ENCODE measurements at places on chromosomes 3 and 15.

- no peak for DNase-seq
Measured at GRCh38 chr3:53287131-53287629, 31.4 kb upstream of the TKT start.

DNA sequence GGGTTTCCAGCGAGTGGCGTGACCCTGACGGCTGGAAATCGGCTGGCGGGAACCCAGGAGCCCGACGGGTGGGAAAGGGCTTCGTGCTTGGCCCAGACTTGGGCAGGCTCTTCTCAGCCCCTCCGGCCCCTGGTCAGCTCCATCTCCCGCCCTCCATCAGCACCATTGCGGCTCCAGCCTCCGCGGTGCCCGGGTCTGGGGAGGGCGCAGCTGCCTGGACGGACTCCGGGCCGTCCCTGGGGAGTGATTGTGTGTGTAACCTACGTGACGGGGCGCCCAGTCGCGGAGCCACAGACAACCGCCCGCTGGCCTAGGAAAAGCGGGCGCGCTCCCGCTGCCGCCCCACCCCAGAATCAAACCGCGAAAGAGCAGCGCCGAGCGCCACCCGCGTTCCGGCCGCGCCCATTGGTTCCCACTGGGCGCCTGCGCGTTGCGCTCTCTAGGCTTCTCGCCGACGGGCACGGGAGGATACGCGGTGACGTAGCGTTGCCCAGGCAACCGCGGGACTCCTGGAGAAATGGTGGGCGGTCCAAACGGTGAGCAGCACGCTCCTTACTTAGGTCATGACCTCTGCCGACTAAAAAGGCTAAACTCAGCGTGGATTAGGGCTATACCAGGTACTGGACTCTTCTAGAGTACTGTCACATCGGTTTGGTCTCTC, at the start of gene CFAP20DC:
Gene CFAP20DC (minus strand): TSS at position 355 of the 661 bp plus-strand sequence. CDS start 394 bp downstream, outside the sequence.
- DNase-seq = peak; percentile 76

GRCh38 chr3:72143966-72144717, 359.2 kb upstream of the PROK2 start:
- no peak for DNase-seq

DNA sequence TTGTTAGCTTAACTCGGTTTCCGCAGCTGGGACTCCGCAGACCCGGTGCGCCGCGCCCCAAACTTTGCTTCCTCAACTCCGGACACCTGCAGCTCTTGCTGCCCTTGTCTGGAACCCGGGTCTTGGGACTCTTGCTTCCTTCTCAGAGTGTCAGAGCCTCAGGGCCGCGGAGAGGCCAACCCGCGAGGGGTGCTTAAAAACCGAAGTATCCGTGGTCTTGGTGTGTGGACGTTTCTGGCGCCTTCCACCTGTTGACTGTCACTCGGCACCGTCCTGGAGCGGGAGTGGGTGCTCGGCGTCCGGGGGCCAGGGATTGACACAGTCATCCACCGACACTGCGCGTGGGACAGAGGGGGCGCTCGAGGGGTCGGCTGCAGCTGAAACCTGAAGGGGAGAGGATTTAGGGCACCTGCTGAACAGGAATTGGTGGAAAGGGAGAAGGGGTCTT, 386 bp downstream of the SQOR start:
- DNase-seq = no peak

GRCh38 chr15:48330105-48330785, 984 bp upstream of the DUT start:
- no peak for DNase-seq

- no peak for DNase-seq
Measured at GRCh38 chr15:61499376-61499775, 270.3 kb upstream of the RORA start.

DNA sequence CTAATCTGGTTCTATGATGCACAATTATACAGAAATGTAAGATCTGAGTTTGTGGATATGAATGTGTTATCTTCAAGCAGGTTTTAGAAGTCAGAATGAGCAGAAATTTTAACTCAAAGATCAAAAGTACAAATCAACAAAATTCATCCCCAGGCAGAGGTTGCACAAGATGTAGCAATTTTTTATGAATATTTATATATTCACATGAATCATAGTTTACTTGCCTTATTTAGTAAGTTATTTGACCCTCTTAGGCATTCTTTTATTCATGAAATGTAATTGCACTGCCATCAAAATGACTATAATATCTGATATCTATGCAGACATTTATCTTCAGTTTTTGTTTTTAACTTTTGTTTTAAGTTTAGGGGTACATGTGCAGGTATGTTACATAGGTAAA, 103.1 kb upstream of the DAZL start:
- no peak for DNase-seq

DNA sequence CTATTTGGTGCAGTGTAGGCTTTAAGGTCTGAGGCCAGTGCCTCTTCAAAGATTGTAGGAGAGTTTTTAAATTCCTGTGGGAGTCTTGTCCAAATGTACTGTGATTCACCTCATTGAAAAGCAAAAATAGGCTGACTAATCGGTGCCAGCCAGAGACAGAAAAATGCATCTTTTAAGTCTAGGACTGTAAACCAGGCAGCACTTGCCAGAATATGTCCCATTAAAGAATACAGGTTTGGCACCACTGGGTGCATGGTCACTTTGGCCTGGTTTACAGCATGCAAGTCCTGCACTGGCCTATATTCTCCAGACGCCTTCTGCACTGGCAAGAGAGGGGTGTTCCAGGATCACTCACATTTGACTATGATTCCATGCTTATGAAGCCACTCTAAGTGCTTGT, 20.3 kb upstream of the NOX5 start:
- DNase-seq = no peak

DNA sequence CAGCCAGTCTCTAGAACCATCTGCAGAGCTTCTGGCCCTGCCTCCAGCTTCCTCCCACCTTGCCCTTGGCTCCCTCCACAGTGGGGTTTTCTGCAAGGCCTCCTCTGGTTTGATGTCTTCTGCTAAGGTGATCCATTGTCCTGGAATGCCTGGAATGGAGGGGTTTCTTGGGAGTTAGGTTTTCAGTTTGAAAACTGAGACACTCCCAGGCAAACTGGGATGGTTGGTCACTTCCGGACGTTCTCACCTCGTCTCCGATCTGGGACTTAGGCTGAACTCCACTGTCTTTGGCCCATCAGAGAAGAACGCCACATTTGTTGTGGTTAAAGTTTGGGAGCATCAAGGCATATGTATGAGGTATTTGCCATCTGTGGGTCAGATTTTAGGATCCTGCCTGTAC, 77.4 kb upstream of the KLHL25 start:
- DNase-seq = no peak

- no peak for DNase-seq
Measured at GRCh38 chr3:23746441-23746840, 59.3 kb upstream of the UBE2E1 start.

DNA sequence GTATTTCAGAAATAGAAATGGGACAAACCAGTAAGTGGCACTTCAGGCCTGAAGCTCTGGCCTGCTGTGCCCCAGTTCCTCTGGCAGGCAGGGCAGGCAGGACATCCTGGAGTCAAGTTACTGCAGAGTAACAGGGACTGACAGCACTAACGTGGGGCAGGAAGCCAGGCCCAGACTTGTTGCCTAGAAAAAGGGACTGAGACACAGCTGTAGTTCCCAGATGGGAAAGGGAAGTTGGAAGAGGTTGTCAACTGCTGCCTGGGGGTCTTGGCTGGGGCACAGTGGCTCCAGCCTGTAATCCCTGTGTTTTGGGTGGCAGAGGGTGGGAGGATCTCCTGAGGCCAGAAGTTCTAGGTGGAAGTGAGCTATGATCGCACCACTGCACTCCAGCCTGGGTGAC, 171.9 kb downstream of the FMN1 start:
- peak; percentile 57 for DNase-seq

GRCh38 chr15:81419332-81419943, 45.4 kb upstream of the TMC3 start:
- DNase-seq = no peak

- no peak for DNase-seq
Measured at GRCh38 chr3:40572588-40572987, 47.8 kb downstream of the ZNF621 start.

DNA sequence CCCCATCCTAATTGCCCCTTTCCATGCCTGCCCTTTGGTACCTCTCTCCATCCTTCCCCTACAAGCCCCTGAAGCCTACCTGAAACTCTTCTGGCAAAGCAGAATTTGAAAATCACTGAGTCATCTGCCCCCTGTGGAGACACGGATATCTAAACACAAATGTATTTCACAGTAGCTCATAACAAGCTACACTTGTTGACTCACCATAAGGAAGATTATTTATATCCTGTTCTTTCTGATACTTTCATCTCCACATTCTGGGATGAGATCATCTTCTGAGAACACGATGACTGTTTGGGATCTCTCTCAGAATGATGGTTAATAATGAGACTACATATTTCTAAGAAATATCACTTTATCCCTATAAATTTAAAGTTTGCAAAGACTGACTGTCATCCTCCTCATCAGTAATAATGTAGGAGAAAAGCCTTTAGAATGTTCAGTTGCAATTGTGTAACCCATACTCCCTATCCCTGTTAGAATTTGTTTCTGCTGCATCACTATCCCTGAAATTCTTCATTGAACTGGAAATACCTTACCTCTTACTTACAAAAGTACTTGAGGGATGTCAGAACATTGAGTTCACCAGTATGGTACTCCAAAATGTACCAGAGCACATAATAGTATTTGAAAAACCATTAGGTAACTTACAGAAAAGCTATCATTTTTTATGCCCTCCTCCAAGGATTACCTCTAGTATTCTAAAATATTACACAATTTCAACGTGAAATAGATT, 116.1 kb upstream of the IL12A start:
- peak; percentile 34 for DNase-seq

GRCh38 chr3:129123314-129124060, 1.9 kb upstream of the RAB43 start:
- DNase-seq = no peak

DNA sequence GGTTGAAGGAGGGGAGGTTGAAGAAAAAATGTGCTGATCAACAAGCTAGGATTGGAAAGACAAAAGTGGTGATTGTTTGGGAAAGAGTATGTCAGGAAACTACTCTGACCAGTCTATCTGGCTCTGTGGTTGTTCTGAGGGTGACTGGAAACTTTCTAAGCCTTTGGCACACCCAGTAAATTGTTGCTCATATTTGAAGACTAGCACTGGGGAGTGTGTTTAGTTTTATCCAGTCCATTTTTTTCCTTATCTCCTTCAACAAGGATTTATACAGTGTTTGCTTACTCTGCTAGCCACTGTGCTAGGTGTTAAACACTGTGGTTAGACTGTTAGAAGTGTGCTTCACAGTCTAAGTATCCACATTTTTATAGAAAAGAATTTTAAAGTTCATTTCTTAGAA, 28.8 kb downstream of the PPM1L start:
- peak; percentile 49 for DNase-seq

DNA sequence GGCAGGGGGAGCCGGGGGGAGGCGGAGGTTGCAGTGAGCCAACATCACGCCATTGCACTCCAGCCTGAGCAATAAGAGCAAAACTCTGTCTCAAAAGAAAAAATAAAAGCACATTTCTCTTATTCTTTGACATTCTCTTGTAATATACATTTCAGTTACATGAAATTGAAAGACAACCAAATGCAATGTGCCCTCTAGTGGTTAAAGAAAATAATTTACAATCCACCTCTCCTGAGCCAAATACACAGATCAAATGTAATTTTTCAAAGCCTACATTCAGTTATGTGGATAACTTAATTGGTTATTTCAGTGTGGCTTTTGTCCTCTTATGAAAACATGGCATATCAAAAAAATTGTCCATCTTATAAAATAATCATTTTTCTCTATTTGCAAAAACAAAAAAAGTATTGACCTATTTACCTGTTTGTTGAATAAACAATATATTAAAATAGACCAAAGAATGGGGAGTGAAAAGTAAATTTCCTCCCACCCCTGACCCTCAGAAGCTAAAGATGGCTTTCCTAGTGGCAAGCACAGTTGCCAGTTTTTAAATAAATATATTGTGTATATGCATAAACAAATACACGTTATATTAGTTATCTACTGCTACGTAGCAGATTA, 14.2 kb upstream of the U2SURP start:
- no peak for DNase-seq

- DNase-seq = peak; percentile 61
Measured at GRCh38 chr15:86915811-86916331, 836.2 kb downstream of the AGBL1 start.

GRCh38 chr3:48501196-48501595, 2.8 kb downstream of the SHISA5 start:
- DNase-seq = no peak

DNA sequence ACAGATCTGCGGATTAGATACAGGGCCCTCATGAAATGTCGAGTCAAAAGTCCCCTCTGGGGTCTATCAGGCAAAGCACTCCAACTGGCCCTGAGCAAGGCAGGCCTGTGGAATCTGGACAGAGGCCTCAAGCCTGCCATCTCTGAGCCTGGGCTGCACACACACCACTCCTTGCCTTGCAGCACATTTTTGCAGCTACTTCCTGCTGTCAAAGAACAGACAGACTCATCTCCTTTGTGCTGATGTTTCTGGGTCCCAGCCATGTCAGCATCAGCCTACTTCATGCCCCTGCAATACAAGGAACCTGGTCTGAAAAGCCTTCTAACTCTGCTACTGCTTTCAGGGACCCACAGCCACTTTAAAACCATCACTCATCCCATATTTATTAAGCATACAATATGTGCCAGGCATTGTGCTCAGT, 60.6 kb upstream of the IL12A start:
- no peak for DNase-seq

- no peak for DNase-seq
Measured at GRCh38 chr3:150443331-150443741, 35.2 kb downstream of the TSC22D2 start.

- DNase-seq = no peak
Measured at GRCh38 chr3:49470714-49471420, 800 bp downstream of the DAG1 start.

- DNase-seq = no peak
Measured at GRCh38 chr3:116980099-116980498, 270.5 kb downstream of the TUSC7 start.

DNA sequence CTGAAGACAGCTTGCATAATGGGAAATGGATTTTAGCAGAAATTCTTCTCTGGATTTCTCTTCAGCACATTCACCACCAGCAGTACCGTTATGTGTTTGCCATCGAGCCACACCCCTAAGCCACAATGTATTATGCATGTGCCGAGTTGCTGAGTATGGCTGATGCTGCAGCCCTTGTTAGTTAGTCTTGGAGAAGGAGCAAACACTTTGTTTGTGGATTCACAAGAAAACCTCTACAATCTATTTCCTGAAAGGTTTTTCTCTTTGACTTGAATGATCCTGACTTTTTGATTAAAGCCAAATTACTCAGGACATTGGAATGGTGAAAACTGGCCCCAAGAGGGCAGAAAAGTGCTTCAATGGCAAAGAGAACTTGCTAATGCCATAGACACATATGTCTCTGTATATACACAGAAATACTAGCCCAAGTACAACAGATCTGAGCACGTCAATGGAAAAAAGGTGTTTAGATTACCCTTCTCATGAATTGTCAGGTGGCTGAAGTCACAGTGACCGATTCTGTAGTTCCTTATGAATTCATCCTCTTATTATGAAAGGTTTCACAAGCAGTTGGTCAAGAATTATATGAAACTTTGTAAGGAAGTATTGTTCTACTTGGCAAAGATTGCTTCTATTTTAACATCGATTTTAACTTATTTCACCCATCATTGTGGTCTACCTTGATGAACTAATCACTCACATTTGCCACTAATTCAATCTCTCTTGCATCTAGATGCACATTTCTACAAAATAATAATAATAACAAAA, 103.0 kb downstream of the P3H2 start:
- DNase-seq = peak; percentile 57

Measured in LNCaP clone FGC (cell line).